Transverse colon (tissue), 4 donors: ENCODE measurements at places on chromosomes 6 and 20.

DNA sequence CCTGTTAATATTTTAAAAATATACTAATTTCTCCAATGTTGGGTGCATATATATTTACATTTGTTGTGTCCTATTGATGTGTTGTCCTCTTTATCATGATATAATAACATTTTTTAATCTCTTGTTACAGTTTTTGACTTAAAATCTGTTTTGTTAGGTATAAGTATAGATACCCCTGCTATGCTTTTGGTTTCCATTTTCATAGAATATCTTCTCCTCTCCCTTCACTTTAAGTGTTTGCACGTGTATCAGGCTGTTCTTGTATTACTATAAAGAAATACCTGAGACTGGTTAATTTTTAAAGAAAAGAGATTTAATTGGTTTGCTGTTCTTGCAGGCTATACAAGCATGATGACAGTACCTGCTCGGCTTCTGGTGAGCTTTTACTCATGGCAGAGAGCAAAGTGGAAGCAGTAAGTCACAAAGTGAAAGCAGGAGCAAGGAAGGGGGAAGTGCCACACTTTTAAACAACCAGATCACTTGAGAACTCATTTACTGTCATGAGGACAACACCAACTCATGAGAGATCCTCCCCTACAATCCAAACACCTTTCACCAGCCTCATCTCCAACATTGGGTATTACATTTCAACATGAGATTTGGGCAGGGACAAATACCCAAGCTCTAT lies 340.5 kb upstream of the SYNCRIP start:
- DNase-seq = no peak

DNA sequence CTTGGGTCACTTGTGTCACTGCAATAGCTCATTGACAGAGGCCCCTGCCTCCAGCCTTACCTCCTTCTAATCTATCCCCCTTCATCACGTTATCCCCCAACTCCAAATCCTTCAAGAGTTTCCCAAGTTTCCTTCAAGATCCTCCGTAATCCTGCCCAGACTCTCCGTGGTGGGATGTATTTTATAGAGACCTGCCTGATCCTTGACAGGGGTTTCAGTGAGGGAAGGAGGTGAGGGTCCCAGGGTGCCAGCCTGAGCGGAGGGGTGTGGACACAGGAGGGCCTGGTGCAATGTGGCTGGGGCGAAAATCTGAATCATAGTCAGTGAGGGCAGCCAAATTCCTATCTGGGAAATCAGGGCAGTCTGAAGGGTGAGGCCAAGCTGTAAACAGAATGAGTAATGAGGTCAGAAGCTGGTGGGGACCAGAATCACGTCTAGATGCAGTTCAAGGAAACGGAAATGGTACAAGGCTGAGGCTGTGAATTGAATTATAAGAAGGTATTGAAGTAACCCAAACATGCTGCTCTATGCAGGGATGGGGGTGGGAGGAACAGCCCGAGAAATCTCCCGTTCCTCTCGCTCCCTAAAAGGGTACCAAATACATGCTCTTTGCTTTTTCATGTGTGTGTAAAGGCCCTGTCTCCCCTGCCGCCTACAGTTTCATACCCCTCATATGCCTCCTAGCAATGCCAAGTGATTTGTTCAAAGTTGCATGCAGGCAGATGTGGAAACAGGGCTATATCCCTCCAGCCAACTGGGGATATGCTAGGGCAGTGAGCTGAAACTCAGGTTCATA lies 35.4 kb upstream of the PIM1 start:
- DNase-seq = peak; percentile 74

- DNase-seq = no peak
Measured at GRCh38 chr6:113427617-113428016, 429.5 kb upstream of the MARCKS start.

DNA sequence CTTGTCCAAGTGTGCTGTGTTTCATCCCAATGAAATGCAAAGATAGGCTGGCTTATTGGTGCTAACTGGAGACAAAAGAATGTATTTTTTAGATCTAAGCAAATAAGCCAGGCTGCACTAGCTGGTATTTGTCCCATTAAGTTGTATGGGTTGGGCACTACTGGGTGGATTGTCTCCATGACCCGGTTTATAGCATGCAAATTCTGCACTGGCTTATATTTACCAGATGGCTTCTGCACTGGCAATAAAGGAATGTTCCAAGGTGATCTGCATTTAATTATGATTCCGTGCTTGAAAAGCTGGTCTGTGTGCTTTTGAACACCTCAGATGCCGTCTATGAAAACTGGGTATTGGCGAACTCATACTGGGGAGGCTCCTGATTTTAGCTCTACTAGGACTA lies 61.4 kb upstream of the MOCS1 start:
- DNase-seq = peak; percentile 15

DNA sequence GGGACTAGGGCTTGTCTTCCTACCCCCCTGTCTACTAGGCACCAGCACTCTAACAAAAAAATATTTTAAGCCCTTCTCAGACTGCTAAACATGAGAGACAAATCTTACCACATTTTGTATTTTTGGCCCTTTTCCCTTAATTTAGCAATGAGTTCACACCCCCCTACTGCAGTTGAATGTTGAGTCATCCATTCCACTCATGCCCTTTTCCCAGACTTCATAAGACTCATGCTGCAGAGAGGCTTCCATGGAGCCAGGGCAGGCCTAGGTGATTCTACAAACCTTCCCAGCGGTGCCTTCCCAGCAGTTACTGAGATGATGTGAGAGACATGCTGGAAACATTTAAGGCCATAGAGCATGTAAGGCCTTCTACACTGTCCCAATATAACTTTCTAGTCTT lies 53.9 kb downstream of the PXDC1 start:
- no peak for DNase-seq

- DNase-seq = no peak
Measured at GRCh38 chr6:7685276-7685675, 40.6 kb upstream of the BMP6 start.

DNA sequence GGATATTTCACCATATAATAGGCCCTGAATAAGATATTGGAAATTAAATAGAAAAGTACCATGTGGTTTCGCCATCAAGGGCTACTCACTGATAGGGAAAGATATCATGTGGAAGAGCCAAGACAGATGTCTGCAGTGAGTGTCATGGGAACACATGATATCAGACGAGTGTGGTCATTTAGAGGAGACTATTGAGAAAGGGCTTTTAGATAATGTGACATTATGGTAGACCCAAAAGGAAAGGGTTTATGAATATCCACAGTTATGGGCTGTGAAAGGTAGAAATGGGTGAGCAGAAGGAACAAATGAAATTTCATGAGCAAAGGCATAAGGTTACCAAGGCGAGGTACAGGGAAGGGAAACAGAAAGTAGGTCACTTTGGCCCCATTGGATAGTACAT lies 182.3 kb upstream of the PRSS16 start:
- no peak for DNase-seq
